ENCODE measurements at places on chromosomes 1 and 21. TPM values are rescaled to one million over a fixed set of nuclear protein-coding genes. Genes with fewer than 3 reads are reported as not detected.

GRCh38 chr21:42971897-42972275, 2.5 kb upstream of the PKNOX1 start:
- DNase-seq, result no peak

- DNase-seq, result no peak
Observed at GRCh38 chr21:26933448-26933847, 33.4 kb downstream of the ADAMTS5 start.

WDR77 gene
- total RNA-seq, result 46.1 TPM

GRCh38 chr1:183583466-183583865, 6.8 kb downstream of the NCF2 start:
- no peak for DNase-seq

DNA sequence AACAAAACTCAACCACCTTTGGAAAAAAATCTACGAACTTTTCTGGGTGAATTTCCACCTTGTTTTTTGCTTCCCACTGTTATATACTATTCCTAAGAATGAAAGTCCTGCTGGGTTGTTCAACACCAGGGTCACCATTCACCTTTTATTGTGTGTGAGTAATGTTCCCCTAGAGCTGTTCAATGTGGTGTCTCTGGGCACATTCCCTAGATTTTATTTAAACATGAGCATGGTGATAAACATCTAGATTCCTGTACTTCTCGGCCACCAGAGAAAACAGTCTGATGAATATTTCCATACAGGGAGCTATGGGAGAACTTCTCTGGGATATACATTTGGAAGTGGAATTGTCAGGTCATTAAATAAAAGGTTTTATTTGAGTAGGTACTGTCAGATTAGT, 13.0 kb downstream of the FMN2 start:
- no peak for DNase-seq

- DNase-seq, result no peak
Observed at GRCh38 chr1:44631333-44631646, 43.0 kb downstream of the TMEM53 start.

GRCh38 chr21:45951676-45952075, 29.9 kb upstream of the COL6A1 start:
- DNase-seq, result no peak

GRCh38 chr1:22131875-22132486, 10.9 kb downstream of the WNT4 start:
- peak; percentile 35 for DNase-seq

DNA sequence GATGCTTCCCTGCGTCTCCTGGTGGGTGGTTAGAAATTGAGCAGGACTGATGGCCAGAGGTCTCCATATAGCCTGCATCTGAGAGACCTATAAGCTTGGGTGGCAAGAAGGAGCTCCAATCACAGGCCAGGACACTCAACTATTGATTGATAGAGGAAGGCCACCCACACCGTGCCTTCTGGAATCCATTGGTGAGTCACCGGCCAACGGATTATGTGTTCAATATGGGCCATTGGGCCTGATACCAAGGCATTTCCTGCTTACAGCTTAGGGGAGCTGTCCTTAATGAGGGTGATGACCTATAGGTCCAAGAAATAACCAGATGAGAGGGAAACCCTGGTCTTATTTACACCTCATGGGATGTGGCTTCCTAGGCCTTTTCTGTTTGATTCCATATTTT, 115.1 kb downstream of the PLPP3 start:
- no peak for DNase-seq

DNA sequence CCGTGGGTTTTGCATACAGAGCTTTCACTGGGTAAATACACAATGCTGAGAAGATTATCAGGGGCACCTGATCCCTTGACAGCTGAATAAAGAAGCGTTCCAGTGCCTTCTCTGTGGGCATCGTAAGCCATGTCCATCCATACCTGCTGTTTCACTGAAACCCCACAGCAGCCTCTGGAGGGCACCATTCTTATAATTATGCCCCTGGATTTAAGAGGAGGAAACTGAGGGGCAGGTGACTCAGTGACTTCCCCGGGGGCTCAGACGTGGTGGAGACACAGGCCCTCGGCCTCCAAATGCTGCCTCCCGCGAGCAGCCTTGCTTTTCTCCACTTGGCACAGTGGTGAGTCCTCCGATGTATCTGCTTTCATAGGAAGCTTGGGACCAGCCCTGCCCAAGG, 56.7 kb downstream of the B3GALT5 start:
- DNase-seq, result no peak

ADORA1 gene
- 1.2 TPM for total RNA-seq

DNA sequence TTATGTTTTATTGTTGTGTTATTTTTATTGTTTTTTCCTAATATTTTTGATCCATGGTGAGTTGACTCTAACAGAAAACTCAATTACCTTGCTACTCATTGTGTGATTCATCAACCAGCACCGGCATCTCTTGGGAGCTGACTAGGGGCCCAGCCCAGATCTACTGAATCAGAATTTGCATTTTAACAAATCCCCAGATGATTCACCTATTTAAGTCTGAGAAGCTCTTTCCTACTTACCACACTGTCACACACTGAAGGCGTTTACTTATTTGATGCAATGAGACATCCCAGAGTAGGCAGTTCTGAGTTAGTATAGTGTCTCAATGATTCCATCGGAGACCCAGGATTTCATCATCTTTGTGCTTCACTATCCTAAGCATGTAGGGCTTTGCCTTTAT, 416.6 kb downstream of the RWDD3 start:
- no peak for DNase-seq

SH3D21 gene
- total RNA-seq, result 0.96 TPM

GRCh38 chr1:112396653-112397471, 848 bp downstream of the CTTNBP2NL start:
- DNase-seq, result no peak

- peak; percentile 73 for DNase-seq
Observed at GRCh38 chr21:45894450-45894825, 87.1 kb upstream of the COL6A1 start.

DNA sequence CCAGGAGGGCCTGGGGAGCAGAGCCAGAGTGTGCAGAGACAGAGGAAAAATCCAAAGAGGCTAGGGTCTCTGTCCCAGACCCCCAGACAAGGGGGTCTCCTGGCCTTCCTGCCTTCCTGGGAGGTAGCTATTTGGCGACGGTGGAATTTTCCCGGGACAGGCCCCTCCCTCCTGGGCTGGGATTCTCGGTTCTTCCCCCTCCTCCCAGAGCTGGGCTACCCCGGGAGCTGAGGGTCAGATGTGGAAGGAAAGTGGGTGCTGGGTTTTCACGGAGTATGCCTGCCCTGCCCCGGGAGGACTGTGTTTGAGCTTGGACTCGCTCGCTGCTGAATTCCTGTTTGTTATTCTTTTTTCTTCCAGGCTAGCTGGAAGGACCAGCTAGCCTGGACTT, 759 bp downstream of the AMPD2 start:
- DNase-seq, result no peak

KCNK2 gene
- total RNA-seq, result 1.7 TPM

DNA sequence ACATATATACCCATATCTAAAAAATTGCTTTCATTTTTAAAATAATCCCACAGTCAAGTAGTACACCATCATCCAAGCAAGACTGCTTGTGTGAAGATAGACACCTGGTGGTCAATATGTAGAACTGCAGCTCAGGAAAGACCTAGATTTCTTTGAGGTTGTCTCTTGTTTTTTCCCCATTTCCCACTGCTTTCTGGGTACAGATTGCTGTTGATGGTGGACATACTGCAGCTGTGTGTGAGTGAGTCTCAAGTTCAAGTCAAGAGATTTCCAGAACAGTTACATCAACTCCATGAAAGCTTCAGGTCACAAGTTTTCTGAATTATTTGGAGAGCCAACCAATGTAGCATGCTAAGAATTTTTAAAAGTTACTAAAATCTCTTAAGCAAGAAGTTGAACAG, 306.4 kb downstream of the DUSP10 start:
- no peak for DNase-seq

DNA sequence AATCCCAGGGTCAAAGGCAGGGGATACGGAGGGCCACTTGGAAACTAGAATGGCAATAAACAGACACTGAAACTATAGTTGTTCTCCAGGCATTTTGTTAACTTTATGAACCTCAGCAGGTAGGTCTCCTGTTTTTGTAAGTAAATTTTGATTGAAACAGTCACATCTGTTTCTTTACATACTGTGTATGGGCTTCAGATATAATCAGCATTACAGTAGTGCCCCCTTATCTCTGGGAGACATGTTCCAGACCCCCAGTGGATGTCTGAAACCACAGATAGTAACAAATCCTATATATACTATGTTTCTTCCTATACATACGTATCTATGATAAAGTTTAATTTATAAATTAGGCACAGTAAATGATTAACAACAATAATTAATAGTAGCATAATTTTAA, 11.5 kb downstream of the STIL start:
- no peak for DNase-seq

MEAF6 gene
- total RNA-seq, result 30.7 TPM

DNA sequence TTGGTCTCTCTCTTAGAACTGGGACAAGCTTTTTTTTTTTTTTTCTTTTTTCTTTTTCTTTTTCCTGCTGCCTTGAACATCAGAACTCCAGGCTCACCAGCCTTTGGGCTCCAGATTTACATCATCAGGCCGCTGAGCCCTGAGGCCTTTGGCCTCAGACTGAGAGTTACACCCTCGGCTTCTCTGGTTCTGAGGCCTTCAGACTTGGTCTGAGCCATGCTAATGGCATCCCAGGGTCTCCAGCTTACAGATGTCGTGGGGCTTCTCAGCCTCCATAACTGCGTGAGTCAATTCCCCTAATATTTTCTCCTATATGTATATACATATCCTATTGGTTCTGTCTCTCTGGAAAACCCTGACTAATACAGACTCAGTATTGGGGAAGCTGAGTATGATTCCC, 36.5 kb upstream of the RC3H1 start:
- no peak for DNase-seq

PGD gene
- 25.1 TPM for total RNA-seq

DNA sequence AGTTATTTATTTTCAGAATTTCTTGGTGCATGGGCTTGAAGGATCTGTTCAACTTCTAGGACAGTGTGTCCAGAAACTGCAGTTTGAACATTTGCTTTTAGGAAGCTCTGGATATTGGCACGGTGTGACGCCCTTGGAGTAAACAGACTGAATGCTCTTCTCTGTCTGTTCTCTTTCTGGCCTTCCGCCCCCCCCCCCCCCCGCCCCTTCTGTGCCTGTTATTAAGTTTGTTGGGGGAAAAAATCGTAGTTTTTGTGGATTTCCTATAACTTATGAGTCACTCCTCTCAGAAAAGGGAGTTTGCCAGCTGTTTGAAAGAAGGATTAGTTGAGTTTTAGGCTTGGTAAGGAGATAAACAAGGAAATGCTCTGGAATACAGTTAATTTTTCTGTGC, 1.2 kb downstream of the KCTD3 start:
- DNase-seq, result no peak

All from psoas muscle (tissue), 8 donors.